ENCODE measurements at places on chromosomes 12 and 14. TPM values are rescaled to one million over a fixed set of nuclear protein-coding genes. Genes with fewer than 3 reads are reported as not detected.

Gene SRRM4
- polyA plus RNA-seq = not detected

- DNase-seq = no peak
Observed at GRCh38 chr12:95212586-95212985, 4.7 kb downstream of the FGD6 start.

DNA sequence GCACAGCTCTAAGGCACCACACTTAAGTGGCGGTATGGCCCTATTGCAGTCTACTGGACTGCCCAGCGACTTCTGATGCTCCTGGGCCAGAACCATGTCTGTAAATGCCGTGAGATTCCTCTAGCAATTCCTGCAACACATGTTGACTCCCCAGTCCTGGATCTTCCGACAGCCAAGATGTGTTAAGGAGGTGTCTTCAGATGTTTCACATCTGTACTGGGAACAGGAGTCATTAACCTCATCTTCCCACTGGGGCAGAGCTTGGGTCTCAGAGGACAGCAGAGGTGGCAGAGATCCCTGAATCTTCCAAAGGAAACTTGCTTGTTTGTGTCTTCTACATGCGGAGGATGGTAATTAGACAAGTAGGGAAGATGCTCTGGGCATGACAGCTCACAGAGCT lies 8.2 kb downstream of the TMEM120B start:
- DNase-seq = no peak

DNA sequence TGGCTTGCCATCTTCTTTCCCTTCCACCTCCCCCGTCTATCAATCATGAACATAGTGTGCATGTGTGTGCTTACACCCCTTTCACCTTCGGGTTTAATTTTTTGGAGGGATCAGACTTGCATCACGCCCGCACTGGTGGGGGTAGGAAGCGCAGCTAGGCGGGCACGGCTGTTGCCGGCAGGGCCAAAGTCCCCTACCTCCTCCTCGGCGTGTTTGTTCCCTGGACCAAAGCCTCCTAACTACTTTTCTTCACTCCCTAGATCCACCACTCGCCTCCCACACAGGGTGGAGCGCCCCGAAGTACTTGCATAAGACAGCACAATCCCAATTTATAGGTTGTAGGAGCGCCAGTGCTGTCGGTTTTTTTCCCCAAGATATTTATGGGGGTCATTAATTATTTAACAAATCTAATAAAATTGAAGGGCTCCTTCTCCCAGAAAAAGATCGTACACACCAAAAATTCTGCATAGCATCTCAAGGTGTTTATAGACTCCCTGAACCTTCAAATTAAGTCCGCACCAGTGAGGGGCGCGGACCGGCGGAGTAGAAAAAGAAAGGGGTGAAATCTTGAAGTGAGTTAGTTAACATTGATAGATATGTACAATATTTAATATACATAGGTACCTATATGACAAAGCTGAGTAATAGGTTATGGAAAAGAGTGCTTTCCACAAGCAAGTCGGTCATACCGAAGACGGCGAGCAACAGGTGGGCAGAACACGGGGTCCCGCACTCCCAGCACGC lies 717 bp downstream of the PKP2 start:
- DNase-seq = no peak

GRCh38 chr12:20448781-20449180 lies 80.4 kb downstream of the PDE3A start:
- no peak for DNase-seq

DNA sequence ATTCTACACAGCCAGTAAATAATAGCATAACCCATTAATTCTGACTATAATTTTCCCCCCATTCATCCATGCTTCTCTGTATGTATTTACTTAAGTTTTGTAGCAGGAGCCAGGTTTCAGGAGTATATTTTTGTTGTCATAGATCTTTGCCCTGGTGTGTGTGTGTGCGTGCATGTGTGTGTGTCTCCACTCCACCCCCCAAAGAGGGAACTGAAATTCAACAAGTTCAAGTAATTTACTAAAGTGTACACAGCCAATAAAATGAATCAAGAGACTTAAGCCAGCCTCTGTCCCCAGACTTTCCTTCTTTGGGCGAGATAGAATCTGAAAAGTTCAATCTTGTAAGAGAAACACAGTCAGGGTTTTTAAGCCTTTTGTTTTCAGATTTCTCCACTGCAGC lies 792.0 kb downstream of the MED13L start:
- DNase-seq = no peak

DNA sequence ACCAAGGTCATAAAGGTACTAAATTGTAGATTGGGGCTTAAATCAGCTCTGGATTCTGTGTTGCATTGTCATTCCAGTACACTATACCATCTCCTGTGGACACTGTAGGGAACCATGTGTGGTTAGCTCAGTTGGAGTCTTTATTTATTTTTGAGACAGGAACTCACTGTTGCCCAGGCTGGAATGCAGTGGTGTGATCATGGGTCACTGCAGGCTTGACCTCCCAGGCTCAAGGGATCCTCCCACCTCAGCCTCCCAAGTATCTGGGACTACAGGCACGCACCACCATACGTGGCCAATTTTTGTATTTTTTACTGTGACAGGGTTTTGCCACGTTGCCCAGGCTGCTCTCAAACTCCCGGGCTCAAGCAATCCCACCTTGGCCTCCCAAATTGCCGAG lies 6.7 kb downstream of the PAPOLA start:
- DNase-seq = no peak

GRCh38 chr12:51320311-51320694 lies 3.7 kb downstream of the BIN2 start:
- no peak for DNase-seq

Measured in CD4-positive, alpha-beta memory T cell (primary cell).